Activated T-helper 1 cell treated with anti-CD3 and anti-CD28 coated beads, Interleukin-2, amount 50 U/mL, for 16 hours (primary cell): ENCODE measurements at places on chromosomes 12 and 14.

GRCh38 chr14:77004711-77005460 lies 23.6 kb downstream of the IRF2BPL start:
- no peak for DNase-seq

- DNase-seq, result no peak
Observed at GRCh38 chr12:114918535-114919233, 234.7 kb upstream of the TBX3 start.

- DNase-seq, result no peak
Observed at GRCh38 chr12:61996717-61997116, 263.5 kb upstream of the USP15 start.

DNA sequence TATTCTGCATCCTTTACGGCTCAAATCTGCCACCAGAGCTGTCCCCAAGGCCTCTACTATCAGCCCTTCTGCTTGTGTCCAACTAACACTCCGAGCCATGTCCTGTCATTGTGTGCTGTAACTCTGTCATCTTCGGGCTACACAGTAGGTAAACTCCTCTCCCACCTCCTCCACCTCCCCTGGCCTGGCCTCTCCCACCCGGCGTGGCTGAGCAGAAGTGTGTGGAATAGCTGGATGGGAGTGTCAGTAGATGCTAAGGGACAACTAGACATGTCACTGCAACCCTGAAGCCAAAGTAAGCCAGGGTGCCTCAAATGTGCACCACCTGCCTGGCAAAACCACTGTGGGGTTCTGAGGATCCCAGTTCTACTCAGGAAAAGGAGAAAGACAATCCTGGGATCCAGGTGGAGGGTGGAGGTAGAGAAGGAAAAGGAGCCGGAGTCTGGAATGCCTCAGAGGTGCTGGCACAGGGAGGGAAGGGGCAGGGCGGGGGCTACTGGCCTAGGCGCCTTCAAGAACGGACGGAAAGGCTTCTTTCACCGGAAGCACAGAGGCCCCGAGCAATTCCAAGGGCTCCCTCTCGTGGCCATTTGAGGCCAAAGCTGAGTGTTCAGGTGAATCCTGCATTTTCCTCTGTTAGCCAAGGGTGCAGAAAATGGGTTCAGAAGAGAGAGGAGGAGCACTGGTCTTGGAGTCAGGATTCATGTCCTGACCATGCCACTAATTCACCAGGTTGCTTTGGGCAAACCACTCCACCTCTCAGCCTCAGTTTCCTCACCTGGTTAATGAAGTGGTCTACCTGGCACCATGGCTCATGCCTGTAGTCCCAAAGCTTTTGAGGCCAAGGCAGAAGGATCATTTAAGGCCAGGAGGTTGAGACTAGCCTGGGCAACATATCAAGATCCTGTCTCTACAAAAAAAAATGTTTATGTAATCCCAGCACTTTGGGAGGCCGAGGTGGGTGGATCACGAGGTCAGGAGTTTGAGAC lies 20.5 kb upstream of the FAM181A start:
- DNase-seq, result no peak

GRCh38 chr12:43349863-43350262 lies 202.1 kb downstream of the ADAMTS20 start:
- DNase-seq, result no peak

DNA sequence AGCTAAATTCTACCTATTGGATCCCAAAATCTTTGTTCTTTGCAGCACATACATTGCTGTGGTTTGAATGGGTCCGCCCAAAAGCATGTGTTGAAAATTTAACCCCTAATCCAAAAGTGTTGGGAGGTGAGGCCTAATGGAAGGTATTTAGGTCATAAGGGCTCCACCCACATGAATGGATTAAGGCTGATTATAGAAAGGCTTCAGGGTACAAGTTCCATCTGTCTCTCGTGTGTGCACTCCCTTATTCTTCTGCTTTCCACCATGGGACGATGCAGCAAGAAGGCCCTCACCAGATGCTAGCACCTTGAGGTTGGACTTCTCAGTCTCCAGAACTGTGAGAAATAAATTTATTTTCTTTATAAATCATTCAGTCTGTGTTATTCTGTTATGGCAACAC lies 190.9 kb downstream of the SOX5 start:
- DNase-seq, result no peak

DNA sequence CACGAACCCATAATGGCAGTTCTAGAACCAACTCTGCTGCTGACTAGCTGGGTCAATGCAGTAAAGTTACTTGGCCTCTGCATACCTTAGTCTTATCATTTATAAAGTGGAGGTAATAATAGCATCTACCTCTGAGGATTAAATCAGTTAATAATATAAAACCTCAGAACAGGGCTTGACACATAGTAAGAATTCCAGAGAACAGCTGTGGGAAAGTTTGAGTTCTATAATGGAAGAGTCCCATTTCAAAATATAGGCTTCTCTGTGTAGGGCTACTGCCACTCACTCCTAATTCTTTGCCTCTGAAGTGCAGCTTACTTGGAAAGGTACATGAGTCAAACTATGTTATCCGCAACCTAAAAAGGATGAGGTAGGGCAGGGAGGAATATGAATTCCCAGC lies 269.2 kb upstream of the PRKD1 start:
- no peak for DNase-seq

DNA sequence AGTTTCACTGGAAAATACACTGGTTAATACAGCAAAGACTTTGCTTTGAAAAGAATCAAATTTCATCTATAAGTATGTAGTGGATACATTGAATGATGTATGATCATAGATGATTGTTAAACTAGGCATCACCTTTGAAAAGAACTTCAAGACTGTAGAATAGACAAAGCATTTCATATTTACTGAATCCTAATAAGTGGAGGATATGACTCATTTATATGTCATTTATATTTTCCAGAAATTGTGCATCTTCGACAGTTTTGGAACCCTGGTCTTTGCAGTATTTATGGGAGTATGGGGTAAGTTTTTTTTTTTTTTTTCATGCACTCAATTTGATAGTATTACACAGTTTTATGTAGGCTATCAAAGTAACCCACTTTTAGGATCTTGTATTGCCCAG lies 161.9 kb downstream of the ANO6 start:
- no peak for DNase-seq

- DNase-seq, result no peak
Observed at GRCh38 chr14:99329711-99330315, 57.8 kb upstream of the BCL11B start.

DNA sequence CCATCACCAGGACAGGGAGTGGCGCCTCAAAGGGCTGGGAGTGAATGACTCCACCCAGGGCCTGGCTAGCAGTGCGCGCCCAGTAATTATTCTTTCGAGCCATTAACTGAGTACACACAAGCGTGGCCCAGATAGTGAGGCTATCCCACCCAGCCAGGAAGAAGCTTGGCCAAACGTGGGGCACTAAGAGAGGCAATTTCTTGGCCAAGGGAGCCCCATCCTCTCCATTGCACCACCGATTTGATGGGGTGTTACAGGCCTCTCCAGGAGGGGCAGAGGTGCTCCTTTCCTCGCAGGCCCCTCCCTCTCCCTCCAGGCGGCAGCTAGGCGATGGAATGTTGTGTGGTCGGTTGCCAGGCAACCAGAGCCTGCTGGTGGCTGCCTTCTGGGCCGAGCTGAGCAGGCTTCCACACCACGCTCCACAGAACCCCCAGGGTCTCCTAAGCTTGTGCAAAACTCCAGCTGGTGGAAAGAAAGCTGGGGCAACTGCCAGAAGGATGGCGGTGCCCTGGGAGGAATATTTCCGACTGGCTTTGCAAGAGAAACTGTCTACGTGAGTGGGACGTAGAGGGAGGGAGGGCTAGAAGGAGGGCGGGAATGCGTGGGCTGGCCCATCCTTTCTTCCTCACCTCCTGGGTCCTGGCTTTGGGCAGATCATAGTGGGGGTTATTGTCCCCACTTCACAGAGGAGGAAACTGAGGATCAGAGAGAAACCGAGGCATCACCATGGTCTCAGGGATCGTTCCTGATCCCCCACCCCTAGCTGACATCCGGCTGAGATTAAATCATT lies at the start of gene CFAP73:
CFAP73 (plus strand) TSS at position 364 of the 790 bp plus-strand sequence; CDS start at position 498, 134 bp downstream.
- DNase-seq, result no peak

- DNase-seq, result no peak
Observed at GRCh38 chr14:90451443-90451842, 54.6 kb downstream of the CALM1 start.

GRCh38 chr14:101495827-101496775 lies 65.2 kb upstream of the DIO3 start:
- no peak for DNase-seq

- DNase-seq, result no peak
Observed at GRCh38 chr12:124734224-124734788, 129.4 kb downstream of the SCARB1 start.

DNA sequence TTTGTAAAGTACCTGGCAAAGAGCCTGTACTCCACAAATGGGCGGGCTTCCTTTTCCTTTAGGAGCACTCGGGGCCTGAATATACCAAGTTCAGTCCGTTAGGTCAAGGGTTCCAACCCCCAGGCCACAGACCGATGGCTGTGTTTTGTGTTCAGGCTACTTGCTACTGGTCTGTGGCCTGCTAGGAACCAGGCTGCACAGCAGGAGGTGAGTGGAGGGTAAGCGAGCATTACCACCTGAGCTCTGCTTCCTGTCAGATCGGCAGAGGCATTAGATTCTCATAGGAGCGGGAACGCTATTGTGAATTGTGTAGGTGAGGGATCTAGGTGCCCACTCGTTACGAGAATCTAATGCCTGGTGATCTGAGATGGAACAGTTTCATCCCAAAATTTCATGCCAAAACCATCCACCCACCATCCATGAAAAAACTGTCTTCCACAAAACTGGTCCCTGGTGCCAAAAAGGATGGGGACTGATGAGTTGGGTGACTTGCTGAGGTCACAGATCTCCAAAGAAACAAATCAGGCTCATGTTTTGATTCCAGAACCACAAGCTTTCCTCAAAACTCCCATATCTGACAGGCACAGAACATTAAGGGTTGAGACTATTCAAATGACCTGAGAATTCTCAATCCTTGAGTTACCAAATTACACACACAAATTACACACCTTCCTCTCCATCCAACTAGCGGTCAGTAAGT lies 4.2 kb downstream of the CSRP2 start:
- no peak for DNase-seq

DNA sequence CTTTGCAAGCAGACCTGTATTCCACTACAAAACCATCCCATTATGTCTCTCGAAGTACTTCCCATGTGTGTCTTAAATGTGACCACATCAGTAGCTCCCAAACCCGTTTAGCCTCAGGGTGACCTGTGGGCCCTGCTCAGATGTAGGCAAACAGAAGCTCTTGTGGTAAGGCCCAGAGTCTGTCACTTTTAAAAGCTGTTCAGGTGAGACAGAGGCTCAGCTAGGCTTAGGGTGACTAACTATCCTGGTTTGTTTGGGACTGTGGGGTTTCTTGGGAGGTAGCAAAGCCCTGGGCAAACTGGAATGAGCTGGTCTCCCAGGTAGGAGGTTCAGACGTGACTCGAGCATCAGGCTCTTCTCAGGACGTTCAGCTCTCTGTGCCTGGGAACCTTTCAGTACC lies 64.5 kb upstream of the VASH1 start:
- no peak for DNase-seq

- no peak for DNase-seq
Observed at GRCh38 chr12:112503512-112503911, 84.8 kb downstream of the PTPN11 start.

- DNase-seq, result no peak
Observed at GRCh38 chr14:89851106-89851505, 103.4 kb downstream of the EFCAB11 start.

GRCh38 chr12:40158592-40159111 lies 52.8 kb upstream of the SLC2A13 start:
- DNase-seq, result no peak

DNA sequence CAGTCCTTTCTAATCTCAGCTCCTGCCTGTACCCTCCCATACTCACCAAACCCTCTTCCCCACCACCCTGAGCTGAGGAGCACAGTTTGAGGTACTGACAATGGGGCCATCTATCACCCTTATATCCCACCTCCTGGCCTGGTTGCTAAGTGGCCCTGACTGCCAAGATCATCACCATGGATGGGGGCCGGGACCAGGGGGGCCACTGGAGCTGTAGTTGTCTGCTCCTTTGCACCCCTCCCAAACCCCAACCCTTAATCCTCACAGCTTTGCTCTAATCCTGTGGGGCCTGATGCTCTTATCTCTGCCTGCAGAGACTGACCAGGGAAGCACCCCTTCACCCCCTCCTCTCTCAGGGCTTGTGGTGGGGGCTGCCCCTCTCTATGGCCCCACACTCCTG lies 395 bp upstream of the GNB3 start:
- no peak for DNase-seq

GRCh38 chr12:115771065-115771464 lies 506.4 kb downstream of the MED13L start:
- DNase-seq, result no peak

GRCh38 chr12:110600254-110600653 lies 13.7 kb upstream of the TCTN1 start:
- DNase-seq, result no peak

GRCh38 chr14:55301437-55302121 lies 30.4 kb downstream of the FBXO34 start:
- DNase-seq, result no peak

GRCh38 chr12:42857106-42857505 lies 267.6 kb upstream of the PRICKLE1 start:
- DNase-seq, result no peak

DNA sequence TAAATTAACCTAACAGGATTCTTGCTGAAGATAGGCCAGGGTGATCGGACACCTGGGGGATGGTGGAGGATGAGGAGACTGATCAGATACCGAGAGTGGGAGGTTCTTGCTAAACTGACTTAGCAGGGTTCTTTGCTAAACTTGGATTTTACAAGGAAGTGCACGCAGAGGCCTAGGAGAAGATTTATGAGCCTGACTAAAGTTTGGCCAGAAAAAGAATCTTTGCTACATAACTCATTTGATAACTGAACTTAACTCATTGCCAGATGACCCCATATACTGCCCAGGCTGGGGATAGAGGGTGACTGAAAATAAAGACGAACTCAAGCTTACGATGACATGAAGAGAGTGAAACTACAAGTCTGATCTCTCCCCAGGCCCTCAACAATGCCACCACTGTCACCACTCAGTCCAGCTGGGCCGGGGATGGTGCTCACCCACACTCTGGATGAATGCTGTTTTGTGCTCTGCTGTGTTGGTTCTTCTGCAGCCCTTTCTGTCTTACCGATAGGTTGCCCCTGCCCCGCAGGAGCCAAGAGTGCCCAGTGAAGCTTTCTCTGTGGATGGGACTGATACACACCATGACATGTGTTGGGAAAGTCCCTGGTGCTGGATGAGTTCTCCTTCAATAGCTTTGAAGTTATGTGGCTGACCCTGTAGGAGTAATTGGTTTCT lies 29.0 kb downstream of the PPFIBP1 start:
- DNase-seq, result no peak

DNA sequence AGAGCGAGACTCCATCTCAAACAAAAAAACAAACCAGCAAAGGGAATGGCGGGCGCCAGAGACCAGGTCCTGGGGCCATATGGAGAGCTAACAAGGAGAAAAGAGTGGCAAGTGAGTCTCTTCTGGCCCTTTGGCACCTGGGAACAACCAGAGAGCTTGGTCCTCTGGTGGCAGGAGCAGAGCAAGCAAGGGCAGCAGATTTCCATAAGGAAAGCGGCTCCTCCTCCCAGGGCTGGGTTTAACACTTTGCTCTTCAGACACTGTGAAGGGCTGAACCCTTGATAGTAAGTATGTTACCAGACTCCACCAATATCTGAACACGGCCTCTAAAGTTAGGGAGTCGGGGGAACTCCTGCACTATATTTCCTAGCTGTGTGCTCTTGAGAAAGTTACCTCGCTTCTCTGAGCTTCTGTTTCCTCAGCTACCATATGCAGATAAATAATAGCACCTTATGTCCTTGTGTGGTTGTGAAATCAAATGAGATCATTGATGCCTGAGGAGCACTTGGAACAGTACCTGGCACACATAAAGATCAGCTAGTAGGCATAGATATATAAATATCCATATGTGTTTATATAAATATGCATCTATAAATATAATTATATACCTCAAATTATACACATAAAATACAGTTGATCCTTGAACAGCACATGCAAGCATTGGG lies 33.4 kb upstream of the PLEKHG6 start:
- DNase-seq, result no peak
